ENCODE measurements at places on chromosomes 4 and X.

DNA sequence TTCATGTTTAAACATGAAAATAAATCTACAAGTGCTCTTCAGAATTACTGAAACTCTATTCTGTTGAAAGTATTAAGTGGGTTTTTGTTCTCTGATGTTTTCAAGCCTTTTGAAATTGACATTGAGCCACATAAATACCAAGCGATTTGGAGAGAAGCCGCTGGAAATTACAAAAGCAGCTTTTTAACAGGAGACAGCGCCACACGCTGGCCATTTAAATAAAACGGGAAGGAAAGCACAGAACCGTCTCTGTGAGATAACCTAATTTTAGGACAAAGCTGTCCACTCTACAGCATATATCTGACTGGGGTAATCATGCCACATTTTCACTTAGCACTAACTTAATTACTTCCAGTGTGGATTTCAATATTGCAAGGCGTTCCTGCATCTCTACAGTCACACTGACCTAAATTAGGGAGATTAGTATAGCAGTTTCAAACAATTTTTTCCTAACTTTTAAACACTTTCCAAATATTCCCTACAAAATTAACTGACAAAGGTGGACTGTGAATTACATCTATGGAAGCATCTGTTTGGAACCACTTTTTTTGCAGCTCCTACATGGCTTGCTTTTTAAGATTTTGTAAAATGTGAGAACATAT is 6.8 kb upstream of the ANOS1 start:
- no peak for DNase-seq

DNA sequence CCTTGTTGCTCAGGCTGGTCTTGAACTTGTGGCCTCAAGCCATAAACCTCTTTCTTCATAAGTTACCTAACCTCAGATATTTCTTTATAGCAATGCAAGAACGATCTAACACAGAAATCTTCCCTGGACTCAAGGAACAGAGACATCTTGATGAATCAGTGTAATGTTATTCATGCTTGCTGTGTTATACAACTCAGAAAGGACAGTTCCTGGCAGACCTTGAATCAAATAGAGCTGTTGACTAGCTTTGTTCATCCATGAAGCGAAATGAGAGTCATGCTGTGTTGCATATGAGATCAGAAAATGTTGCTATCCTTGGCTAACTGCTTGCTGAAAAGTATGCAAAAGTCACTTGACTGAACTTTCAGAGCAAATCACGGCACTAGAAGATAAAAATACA is 72.6 kb upstream of the ARHGAP24 start:
- DNase-seq = no peak

DNA sequence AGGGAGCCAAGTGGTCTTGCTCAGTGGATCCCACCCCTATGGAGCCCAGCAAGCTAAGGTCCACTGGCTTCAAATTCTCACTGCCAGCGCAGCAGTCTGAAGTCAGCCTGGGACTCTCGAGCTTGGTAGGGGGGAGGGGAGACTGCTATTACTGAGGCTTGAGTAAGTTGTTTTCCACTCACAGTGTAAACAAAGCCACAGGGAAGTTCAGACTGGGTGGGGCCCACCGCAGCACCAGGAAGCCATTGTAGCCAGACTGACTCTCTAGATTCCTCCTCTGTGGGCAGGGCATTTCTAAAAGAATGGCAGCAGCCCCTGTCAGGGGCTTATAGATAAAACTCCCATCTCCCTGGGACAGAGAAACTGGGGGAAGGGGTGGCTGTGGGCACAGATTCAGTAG is 721.0 kb upstream of the NDST4 start:
- no peak for DNase-seq

- DNase-seq = no peak
These were observed 164.9 kb upstream of the TAPT1 start for GRCh38 chr4:16391196-16391595.

DNA sequence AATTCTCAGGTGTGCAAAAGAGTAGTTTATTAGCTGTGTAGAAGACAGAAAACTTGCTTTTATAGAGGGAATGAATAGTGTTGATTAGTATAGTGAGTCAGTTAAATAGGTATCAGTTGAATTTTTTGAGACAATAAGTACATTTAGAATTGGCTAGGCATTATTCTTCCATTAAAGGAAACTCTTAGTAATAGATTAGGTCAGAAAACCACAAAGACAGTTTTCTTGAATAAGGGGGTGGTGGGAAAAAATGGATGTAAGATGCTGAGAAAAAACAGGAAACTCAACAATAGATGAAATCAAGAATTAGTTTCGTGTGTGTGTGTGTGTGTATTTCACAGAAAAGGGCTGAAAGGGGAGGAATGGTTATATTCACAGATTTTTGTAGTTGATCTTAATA is 16.8 kb downstream of the CD38 start:
- no peak for DNase-seq

GRCh38 chr4:10977534-10977933 is 293.0 kb upstream of the CLNK start:
- DNase-seq = no peak

DNA sequence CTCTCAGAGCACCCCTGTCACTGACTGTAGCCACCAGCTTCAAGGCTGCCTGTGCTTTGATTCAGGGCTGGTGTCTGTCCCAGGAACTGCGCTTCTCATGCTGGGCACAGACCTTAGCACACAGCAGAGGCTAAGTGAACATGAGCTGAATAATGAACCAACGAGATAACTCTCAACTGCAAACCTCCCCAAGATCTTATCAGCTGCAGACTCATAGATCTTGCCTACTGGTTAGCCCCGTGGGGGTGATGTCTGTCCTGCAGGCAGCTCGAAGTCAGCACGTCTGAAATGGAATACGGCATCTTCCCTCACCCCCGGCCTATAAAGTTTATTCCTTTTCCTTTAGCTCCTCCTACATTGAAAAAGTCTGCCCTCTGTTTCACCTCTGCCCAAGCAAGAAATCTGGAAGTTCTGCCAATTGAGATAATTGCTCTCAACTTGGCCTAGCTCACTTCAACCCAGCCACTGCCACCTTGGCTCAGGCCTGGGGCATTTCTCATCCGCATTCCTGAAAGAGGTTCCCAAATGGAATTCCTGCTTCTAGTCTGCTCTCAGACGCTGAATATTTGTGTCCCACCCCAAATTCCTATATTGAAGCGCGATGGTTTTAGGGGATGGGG is 73.7 kb downstream of the GATB start:
- DNase-seq = no peak

DNA sequence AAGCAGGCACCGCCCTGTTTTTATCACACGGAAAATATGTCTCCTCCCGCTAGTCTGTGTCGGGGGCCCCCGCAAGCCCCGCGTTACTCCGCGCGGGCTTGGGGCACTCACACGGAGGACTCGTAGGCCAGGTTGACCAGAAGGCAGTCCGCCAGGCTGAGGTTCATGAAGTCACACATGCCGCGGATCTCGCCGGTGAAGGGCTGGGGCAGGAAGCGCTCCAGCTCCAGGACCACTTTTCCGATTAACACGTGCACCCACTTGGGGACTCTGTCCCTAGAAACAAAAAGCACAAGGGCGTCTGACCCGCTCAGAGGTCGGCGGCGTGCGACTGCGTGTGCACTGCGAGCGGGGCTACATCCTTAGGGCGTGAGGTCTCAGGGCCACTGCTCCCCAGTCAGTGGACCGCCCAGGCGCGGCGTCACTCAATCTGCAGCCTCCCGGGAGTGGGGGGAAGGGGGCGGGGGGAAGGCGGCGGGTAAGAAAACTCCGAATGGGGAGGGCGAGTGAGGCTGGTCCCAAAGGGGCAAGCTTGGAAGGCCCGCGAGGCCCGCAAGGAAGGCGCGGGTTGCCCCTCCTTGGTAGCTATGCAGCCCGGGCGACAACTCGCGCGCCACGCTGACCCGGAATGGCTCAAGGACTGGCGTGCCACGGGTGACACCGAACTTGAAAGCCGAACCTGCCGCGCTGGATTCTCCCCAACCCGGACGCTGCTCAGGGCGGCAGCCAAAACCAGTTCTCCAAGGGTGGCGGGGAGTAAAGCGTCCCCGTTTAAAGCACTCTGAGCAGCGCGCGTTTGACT is 722 bp downstream of the NAAA start:
- peak; percentile 37 for DNase-seq

DNA sequence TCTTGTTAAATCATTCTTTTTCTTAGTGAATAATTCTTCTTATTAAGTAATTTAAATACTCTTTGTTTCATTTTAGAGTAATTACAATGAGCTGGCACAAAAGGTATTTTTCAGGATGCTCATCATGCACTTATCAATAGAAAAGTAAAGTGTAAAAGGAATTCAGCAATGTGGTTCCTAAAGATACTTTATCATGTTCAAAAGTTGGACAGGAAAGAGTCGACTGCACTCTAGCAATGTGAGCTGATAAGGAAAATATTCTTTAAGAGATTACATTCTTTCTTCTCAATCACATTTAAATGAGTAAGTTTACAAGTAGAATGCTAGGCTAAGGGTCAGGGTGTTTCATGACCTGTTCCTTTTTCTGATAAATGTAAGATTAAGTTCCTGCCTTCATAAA is 609.5 kb upstream of the FAM241A start:
- DNase-seq = no peak

DNA sequence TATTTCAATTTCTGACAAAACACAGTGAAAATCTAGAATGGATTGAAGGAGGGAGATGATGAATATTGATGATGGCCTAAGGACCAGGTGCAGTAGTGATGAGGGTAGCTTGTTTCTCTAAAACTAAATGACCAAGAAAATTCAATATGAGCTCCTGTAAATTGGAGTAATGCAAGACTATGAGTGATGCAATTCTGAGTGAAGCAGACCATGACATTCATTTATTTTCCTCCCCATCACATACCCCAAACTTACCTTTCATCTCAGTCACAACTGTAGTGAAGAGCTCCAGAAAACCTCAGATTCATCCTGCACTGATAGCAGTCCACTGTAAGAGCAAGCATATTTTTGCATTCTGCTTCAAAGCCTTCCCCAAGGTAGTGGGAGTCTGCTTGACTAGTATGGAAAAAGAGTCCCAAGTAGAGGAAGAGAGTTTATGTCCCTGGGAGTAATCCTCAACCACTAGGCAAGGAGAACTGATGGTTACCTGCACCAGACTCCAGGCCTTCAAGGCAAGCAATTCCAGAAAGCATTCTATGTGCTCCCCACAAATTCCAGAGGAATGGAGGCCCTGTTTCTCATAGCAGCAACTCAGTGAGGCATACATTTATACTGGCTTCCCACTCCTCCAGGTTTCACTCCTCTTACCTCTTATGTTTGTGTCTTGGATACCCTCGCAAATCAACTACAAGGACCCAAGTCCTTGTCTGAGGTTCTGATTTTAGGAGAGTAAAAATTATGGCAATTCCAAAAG is 47.2 kb downstream of the CXCL1 start:
- no peak for DNase-seq

GRCh38 chr4:141503260-141503659 is 133.1 kb upstream of the IL15 start:
- DNase-seq = no peak

GRCh38 chrX:131633285-131633917 is 89.5 kb downstream of the OR13H1 start:
- peak; percentile 58 for DNase-seq

DNA sequence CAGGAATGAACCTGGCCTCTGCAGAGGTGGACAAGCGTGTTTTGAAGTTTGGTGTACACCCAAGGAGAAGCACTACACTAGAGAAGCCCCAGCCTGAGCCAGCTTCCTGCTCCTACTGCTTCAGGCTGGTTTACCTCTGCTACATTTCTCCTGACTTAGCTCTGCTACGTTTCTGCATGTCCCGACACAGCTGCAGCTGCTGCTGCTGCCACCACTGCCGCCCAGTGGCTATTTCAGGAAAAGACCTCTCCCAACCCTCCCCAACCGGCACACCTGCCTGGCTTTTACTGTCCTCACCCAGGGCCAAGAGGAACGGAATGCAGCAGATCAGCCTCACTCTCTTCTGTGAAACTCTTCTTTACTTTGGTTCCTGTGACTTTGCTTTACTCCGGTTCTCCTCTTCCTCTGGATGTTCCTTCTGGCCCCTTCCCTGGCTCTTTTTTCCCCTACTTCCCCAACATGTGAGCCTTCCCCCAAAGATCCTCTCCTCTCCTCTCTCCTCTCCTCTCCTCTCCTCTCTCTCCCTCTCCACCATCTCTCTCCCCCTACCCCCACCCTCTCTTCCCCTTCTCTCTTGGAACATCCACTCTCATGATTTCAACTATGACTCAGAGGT is 3.1 kb upstream of the P2RY4 start:
- peak; percentile 17 for DNase-seq

- DNase-seq = no peak
These were observed 1.9 kb downstream of the STOX2 start for GRCh38 chr4:183906739-183907651.

DNA sequence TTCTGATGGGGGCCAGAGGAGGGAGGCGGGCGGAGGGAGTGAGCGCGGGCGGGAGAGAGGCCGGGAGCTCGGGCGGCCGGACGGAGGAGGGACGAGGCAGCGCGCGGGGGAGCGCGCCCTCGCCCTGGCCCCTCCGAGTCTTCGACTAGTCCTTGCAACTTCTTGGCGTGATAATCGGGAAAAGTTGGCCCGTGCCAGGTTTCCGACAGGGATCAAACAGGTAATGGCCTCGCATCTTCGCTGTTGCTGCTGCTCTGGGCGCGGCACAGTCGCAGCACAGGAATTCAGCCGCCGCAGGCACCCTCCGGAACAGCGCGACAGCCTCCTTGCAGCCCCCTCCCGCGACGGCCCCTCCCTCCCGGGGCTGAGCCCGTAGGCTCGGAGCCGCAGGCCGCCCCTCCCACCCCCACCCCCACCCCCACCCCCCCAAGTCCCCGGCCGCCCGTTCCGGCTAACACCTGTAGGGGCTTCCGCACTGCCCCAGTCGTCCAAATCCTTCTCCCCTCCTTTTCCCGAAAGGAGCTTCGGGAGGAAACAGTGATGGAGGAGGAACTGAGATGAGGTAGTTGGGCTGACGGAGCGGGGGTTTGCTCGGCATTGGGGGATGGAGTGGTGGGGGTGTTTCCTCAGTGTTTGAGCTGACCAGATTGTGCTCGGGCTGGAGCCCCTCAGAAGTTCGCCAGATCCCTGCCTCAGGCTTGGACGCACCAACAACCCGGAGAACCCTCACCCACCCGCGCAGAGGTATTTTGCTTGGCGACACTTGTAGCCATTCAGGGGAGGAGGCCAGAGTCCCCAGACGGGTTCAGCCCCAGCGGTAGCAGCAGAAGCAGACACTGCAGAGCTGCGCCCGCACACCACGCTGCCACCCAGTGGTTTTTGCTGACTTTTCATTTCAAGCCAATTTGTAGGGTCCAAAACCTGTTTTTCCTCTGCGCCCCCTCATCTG is at the start of gene FGF13:
TSS of gene FGF13 (minus strand) at position 319 of the 949 bp plus-strand sequence. CDS start 714 bp downstream, outside the sequence.
- DNase-seq = no peak
